ENCODE measurements at places on chromosomes 16 and 17.

- no peak for DNase-seq
Observed at GRCh38 chr17:33013596-33014375, 22.1 kb downstream of the SPACA3 start.

GRCh38 chr17:48970224-48970623 is 1.8 kb upstream of the GIP start:
- DNase-seq: peak; percentile 60

DNA sequence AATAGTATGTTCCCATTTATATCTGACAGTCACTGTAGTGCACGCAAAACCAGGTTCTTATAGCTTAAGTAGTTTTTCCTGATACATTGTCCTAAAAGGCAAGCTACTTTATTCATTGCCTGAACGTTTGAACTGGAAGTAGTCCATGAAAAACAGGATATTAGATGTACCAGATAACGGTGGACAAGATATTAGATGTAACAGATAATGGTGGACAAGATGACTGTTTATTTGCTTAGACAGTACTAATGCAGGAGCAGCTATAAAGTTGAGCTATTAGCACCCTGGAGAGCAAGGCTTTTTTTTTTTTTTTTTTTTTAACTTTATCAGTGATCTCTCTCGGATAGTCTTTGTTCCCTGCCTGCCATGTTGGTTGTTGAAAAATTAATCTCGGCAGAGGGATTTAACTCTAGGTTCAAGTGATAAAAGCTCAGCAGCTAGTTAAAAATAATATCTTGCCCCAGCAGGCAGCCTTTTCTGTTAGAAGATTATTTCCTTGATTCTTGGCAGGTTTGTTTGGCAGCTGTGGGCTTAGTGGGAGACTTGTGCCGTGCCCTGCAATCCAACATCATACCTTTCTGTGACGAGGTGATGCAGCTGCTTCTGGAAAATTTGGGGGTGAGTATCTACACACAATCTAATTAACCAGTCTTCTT is 17.3 kb upstream of the TBKBP1 start:
- DNase-seq: no peak

- no peak for DNase-seq
Observed at GRCh38 chr17:28904800-28905199, 1.9 kb upstream of the DHRS13 start.

- DNase-seq: peak; percentile 91
Observed at GRCh38 chr17:48486557-48486956, 44.3 kb downstream of the HOXB1 start.

DNA sequence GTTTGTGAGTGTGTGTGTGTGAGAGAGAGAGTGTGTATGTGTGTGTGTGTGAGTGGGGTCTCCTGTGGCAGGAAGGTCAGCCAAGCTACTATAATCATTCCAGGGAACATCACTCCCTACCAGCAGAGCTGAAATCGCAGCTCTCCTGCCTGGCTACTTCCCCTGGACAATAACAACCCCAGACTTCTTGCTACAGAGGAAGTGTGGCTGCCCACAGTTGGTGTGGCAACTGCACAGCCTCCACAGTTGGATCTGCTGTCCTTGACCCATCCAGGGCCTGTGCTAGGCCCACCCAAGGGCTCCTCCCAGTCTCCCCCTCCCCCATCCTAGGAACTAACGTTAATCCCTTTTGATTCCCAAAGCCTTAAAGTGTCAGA is 1.5 kb downstream of the SLC13A5 start:
- DNase-seq: no peak

- no peak for DNase-seq
Observed at GRCh38 chr17:9131371-9131770, 110.1 kb downstream of the NTN1 start.

GRCh38 chr17:10727192-10727591 is 2.6 kb downstream of the TMEM220 start:
- no peak for DNase-seq

DNA sequence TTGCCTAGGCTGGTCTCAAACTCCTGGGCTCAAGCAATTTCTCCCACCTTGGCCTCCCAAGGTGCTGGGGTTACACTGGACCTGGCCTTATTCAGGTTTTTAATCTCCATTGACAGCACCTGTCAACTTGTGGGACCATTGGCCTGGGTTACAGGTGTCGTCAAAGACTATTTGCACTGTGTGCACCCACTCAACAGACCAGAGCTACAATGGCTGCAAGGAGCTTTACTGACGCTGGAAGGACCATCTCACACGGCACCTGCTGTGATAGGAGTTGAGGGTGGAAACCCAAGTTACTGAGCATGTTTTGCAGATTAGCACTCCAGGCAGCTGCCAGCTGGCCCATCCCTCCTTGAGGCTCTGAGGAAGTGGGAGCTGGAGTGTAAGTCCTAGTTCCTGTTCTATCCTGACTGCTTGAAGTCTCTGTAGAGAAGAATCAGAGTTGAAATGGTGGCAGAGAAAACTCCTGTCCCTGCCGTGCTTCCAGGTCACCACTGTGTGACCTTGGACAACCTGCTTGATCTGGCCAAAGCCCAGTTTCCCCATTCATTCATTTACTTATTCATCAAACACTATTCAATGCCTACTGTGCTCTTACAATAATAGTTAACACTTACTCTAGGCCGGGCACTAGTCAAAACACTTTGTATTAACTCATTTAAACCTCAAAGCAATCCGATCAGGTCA is 42.4 kb upstream of the LONP2 start:
- no peak for DNase-seq

DNA sequence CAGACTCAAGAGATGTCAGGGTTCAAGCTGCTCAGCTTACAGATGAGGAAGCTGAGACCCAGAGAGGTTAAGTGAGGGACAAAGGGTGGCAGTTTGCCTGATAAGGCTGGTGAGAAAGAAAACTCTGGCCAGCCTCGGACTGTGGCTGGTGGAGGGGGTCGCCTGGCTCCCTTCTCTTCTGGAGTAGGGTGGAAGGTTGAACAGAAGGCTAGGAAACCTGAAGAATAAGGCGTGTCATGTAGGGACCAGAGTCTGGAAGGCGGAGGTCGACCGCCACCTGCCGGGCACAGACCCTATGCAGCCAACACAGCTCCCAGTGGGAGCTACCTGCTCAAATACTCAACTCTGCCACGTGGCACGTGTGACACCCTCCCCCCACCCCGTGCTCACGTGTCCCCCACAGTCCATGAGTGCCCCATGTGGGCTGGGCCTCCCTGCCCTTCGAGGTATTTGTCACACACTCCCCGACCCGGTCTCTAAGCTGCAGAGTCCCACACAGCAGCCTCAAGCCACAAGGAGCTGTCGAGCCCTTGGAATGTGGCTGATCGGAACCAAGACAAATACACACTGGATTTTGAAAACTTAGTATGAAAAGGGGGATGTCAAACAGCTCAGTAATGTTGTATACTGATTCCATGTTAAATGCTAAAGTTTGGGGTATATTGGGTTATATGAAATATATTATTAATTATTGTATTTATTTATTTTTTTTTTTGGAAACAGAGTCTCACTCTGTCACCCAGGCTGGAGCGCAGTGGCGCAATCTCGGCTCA is 11.8 kb downstream of the HID1 start:
- peak; percentile 49 for DNase-seq

DNA sequence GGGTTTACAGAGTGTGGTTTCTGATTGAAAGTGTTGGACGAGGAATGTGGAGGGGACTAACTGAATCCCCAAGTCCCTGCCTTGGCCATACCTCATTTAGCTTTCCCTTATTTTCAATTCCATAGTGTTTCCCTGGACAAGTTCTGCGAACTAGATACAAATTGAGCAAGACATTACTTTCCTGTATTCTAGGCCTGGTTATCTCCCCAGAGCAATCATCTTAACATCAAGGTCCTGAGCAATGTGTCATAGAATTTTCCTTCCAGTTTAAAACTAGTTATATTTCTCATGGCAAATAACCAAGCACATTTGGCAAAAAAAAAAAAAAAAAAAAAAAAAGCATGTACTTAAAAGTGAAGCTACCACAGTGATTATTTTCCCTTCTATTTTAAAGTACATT is 330.1 kb downstream of the CDH11 start:
- DNase-seq: no peak

- no peak for DNase-seq
Observed at GRCh38 chr16:16989368-16989767, 481.4 kb downstream of the XYLT1 start.

GRCh38 chr17:71922439-71922838 is 198.4 kb upstream of the SOX9 start:
- peak; percentile 38 for DNase-seq

DNA sequence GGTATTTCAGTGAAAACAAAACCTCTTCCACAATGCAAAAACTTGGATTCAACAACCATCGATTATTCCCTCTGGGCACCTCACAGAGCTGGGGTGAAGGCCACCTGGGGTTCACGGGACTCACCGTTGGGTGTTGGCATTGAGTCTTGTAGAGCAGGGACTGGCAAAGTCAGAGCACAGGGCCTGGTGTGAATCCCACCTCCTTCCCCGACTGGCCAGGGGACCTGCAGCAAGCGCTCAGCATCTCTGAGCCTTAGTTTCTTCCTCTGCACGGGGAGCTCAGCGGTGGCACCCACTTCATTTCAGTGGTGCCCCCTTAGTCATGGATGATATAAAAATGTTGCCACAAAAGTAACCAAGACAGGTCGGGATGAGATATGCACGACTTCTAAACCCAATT is 100.4 kb downstream of the METRNL start:
- DNase-seq: no peak

- DNase-seq: no peak
Observed at GRCh38 chr16:1150511-1150982, 2.4 kb upstream of the CACNA1H start.

DNA sequence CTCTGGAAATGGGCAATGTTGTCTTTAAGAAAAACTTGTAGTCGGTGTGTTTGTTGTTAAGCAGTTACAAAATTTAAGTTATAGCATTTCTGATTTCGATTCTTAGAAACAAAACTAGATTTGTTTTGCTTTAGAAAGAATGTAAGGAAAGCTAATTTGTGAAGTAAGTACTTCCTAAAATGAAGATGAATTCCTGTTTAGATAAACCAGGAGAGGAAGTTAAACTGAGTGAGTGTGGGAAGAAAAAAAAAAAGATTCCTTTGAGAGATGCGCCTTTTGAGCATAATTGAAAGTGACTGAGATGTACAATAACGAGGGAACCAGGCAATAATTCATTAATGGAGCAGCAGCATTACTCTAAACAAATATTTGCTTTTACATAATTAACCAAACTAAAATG is 52.4 kb upstream of the ALOX12 start:
- DNase-seq: no peak

DNA sequence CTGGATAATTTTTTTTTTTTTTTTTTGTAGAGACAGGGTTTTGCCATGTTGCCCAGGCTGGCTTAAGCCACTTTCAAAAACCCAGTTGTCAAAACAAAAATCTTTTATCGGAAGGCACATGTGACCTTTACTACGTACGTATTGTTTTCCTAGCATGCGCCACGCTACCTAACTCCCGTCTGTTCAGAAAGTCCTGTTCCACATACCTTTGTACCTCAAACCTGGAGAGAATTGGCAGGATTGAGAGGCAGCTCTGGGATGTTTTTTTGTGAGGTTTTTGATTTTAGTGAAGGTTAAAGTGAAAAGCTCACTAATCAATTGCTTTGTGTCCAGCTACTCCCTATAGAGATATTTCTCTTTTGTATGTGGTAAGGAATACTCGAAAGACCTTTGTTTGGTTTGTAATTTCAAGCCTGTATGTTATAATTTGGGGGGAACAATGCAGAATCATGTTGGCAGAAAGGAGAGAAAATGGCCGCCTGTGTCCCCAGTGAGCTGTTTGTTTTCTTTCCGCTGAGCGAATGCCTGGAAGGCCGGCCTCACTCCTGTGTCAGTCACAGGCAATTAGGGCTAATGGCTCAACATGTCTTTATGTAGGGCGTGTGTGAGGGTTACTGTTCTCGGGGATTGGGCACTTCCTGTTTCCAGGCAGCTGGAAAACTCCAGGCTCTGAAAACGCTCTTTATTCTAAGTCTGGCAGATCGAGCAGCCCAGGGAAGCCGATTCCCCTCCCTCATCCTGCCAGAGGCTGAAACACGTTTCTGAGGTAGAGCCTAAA is 60.8 kb upstream of the CLEC18A start:
- peak; percentile 47 for DNase-seq

- DNase-seq: peak; percentile 65
Observed at GRCh38 chr16:70348991-70349390, 2.3 kb downstream of the DDX19A start.

GRCh38 chr16:55033225-55034156 is 102.8 kb downstream of the IRX5 start:
- no peak for DNase-seq

- DNase-seq: no peak
Observed at GRCh38 chr16:67560827-67561342, 1.4 kb upstream of the CTCF start.

DNA sequence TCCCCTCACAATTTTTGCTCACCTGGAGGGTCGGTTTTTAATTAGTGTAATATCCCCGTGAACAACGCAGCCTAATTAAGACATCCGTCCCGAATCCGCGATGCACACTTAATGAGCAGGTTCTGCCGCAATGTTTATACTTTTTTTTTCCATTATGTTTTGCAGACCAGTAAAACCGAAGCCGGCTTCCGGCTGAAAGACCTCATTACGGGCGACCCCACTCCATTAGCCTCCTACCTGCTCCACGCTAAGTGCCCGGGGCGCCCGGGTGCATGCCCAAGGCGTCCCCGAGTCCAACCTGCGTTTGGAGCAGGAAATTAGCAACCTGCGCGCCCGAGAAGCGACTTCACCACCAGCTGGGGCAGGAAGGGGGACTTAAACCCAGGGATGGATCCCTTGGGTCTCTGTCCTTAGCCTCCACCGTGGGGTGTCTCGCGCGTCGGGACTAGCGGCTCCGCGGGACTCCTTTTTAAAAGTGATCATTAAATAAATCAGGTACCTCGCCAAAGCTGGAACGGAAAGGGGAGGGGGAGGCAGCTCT is 1.7 kb downstream of the RBFOX3 start:
- no peak for DNase-seq

DNA sequence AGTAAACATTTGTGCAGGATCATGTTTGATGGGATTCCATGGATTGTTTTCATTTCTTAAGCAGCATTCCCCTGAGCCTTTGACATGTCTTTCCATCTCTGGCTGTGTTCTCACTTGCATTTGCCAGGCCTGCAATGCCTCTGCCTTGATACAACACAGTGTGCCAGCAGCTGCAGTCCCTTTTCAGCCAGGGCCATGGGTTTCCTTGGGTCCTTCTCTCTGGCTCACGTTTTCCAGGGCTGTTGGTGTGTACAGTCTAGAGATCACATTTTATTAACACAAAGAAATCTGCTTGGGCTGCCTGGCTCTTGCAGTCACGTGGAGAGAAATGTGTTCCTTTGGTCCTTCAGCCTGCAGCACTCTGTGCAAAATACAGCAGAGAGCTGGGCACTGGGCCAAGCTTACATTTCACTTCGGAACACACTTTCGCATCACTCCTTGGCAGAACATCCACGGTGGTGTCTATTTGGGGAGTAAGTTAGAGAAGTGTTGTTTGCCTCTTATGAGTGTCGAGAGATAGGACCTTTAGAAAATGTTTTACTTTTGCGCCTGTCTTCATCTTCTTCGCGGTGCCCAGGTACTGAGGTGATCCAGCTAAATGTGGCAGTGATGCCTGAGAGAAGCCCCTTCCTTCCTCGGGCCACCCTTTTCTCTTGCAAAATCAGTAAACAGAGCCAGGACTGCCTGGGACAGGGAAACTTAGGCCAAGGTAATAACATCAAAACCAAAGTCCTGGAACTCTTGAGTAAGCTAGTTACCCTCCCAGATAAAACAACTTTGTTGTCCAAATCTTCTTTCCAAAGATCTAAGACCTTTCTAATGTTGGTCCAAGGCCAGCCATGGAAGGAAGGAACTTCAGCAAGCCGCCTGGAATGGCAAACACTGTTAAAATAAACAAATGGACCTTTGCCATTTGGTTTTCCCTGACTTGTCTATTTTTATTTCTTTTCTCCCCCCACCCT is 20.9 kb downstream of the HLF start:
- DNase-seq: peak; percentile 76
